ENCODE measurements at places on chromosomes 5 and 9.

DNA sequence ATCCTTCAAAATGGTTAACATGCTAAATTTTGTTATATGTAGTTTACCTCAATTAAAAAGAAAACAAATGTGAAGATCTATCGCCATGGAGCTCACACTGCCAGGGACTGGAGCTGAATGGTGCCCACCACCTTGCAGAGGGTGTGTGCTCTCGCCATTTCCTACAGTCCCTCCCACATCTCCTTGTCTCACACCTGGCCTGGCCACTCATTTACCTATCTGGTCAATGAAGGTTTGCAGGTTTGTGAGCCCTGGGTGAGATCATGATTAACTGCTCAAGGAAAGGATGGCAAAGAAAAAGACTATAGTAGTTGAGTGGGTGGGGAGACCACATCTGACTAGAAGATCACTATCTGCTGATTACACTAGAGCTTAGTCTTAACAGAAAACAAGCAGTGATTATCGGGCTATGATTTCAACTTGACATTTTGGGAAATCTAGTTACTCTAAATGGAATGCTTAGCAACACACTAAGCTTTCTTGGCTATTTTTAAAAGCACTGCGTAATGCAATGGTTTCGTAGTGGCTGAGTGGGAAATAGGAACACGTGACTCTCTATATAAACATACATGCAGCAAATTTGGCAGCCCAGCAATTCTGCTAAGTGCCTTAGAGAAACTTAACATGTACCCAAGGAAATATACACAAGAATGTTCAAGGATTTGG is 27.3 kb downstream of the PUM3 start:
- no peak for DNase-seq

DNA sequence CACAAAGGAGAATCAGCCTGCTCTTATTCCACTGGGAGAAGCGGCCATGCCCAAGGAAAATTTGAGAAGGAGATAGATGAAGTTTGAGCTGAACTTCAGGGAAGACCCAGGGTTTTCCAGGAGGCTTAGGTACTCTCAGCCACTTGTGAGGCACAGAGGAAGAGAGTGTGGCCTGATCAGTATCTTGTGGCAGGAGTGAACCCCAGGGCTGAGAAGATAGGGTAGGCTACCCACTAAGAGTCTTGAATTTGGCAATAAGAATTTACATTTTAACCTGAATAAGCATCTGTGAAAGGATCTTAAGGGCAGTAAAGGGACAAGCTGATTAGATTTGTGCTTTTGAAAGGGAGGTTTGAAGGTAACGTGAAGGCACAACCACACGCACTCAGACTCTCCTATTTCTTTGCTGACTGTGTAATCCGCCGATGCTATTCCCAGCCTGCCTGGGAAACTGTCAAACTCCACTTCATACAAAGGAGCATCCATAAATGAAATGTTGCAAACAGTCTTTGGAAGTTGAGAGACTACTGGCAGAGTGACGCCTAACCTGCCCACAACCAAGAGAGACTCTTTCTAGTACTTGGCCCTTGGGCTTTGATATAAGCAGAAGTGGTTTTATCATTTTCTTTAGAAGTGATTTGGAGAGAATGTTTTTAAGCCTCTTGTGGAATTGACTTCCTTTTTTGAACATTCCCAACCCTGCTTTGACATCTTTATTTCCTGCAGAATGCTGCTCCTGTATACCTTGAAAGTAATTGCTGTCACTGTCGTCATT is 108.2 kb upstream of the VCAN start:
- no peak for DNase-seq

- no peak for DNase-seq
Observed at GRCh38 chr5:43639566-43639965, 36.6 kb downstream of the NNT start.

- no peak for DNase-seq
Observed at GRCh38 chr5:119614838-119615237, 14.5 kb upstream of the FAM170A start.

- DNase-seq, result no peak
Observed at GRCh38 chr9:96858670-96859069, 4.4 kb upstream of the ZNF782 start.

GRCh38 chr5:101473483-101473882 is 570.4 kb upstream of the ST8SIA4 start:
- no peak for DNase-seq

- DNase-seq, result no peak
Observed at GRCh38 chr5:28084069-28084468, 1045.7 kb upstream of the CDH9 start.

GRCh38 chr9:21165516-21165915 is 944 bp downstream of the IFNA21 start:
- DNase-seq, result no peak

DNA sequence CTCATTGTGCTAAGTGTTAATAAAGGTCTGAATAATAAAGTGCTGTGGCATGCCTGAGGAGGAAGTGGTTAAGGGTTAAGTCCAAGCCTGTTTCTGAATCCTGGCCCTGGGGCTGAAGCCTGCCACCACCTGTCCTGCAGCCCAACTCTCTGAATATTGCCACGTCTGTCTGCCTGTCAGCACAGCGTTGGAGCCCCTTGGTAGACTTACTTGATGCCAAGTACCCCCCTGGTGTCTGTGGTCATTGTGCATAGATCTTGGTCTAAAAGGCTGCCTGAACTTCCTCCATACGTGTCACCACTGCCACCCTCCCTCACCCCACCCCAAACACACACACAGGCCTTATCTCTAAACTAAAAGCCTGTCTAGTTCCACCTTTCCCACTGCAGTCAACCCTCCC is 35.4 kb upstream of the SLC2A8 start:
- DNase-seq, result no peak

DNA sequence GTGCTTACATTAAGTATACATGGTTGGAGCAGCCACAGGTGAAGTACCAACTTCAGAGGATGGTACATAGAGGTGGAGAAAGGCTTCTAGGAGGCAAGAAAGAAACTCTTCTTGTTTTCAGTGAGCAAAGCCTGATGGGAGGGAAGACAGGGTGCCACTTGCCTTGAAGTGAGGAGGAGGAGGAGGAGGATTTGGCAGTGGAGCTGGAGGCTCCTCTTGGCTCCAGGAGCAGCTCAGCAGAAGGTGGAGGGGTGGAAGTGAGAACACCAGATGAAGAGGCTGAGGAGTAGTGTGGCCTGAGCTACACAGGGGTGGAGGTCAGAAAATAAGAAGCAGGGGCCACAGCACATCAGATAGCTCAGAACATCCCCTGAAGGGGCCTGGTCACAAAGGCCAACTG is 91.1 kb upstream of the SHISAL2B start:
- DNase-seq, result no peak

- DNase-seq, result no peak
Observed at GRCh38 chr9:109417054-109417453, 81.1 kb downstream of the PTPN3 start.

- DNase-seq, result no peak
Observed at GRCh38 chr9:111467778-111468367, 16.3 kb downstream of the ECPAS start.

- no peak for DNase-seq
Observed at GRCh38 chr5:124658867-124659557, 87.4 kb downstream of the ZNF608 start.

- DNase-seq, result no peak
Observed at GRCh38 chr5:155919725-155920124, 407.2 kb upstream of the SGCD start.

DNA sequence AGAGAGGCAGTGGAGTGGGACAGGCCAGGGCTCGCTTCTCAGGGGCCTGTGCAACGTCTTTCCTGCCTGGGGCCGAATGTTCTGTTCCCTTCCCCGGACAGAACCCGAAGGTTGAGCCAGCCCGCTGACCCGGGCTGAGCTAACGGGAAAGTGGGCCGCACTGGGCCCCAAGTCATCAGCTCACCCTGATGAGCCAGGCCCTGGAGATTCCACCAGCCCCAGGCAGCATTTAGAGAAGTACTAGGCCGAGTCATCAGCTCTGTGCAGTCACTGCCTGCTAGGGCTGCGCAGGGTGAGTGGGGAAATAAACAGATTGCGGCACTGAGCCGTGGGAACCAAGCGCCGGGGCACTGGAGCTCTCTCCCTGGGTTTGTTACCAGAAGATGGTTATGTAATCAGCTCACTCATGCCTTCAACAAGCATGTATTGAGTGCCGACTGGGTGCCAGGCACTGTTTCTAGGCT is 29.1 kb upstream of the DUSP1 start:
- no peak for DNase-seq

DNA sequence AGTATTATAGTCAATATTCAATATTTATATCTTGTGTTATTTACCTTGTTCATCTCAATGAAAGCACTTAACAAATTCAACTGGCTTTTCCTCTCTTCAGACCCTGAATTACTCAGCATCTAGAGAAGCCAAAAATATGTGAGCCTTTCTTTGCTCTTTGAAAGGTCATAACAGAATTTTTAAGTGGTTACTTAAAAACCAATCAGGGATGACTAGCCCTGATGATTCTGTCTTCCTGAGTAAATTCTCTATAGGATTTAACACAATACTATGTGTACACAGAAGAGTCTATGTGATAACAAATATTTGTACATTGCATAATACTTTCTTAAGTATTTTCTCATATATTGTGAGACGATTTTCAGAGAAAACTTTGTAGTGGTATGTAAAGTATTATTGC is 546.3 kb downstream of the MAT2B start:
- no peak for DNase-seq

DNA sequence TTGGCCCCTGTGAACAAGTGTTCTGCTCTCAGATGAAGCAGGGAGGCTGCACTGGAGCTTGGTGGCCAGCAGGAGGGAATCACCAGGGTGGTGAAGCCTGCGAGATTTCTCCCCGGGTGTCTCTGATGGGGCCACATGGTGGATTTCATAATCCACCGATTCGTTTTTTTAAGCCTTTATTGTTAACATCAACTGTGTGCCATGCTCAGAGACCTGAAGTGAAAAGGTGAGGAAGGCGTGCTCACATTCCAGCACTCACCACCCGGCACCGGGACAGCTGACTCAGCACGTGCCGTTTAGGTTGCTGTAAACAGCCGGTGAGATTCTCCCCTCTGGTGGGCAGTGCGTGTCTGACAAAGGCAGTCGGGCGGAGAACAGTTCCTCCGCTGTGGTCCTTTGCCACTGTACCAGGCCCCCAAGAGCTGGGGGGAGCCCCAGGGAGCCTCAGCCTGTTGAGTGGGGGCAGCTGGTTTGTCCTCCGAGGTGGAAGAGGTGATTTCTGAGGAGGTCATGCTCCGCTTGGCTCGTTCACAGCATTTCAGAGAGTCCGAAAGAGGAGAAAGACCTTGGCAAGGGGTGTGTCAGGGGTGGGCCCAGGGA is 12.7 kb upstream of the AHRR start:
- no peak for DNase-seq

DNA sequence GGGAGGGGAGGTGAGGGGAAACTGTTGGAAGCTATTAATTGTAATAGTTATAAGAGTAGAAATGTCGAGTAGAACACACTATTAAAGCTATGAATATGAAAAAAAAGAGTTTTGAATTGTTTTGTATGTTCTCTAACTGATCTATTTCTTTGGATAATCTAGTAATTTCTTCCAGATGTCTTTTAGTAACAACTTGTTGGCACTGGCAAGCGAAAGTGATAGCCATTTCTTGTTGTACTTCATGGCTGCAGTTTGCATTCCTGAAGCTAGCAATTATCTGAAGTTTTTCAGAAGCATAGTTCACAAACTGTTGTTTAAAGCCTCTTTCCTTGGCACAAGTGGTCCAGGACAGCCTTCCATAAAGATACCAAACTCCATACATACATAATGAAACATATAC is 49.4 kb upstream of the SPATA31C2 start:
- DNase-seq, result no peak

DNA sequence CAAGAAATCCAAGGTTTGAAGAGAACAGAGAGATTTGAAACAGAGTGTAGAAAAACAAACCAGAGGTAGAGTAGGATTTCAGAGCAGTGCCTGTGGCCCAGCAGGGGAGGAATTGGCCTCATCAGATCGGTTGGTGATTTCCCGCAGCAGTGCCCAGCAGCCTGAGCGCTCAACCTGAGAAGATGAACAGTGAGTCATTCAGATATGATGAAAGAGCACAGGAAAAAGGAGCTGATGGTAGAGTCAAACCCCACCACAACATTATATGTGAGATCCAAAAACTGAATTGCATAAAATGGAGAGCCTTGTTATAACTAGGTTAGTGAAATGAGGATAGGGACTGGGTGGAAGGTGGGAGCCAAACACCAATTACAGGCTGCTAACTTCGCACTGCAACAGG is 248.9 kb downstream of the PIK3R1 start:
- DNase-seq, result peak; percentile 33

DNA sequence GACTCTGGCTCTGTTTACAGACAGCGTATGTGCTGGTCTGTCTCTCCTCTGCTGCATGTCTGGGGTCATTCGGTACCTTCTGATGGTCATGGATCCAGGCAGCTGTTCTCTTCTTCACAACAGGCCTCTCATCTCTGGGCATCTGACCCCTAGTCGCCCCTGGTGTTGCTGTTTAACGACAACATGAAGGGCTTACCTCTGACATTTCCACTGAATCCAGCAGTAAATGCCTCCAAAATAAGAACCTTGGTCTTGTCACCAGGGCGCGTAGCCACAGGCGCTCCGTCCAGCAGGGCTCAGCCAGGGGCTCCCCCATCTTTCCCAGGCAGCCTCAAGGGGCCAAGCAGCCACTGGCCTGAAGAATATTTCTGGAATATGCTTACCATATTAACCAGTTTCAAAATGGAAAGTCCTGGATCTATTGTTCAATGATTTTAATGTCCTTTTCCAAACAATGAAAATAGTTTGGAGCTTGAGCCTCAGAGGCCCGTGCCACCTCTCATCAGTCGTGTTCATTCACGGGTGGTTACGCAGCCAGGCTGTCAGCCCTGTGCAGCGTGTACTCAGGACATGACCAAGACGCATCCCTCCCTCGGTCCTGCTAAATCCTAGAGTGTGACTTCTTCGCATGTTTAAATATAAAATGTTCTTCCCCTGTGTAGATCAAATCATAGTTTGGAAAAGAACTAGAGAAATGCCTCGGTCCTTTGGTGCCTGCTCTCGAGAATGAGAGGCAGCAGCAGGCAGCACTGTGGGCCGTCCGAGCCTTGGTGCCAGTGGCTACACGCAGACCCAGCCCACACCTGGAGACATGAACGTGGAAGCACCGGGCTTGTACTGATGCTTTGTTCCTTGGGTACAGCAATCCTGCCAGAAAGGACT is 30.1 kb upstream of the LRRC14B start:
- no peak for DNase-seq
